ENCODE measurements at places on chromosomes 11 and 22. TPM values are rescaled to one million over a fixed set of nuclear protein-coding genes. Genes with fewer than 3 reads are reported as not detected.

Gene VWA5A
- total RNA-seq = 19.7 TPM

Gene XNDC1N
- 35.6 TPM for total RNA-seq

Gene DBX1
- total RNA-seq = not detected

Gene PGA3
- 37.8 TPM for total RNA-seq
